Uterine smooth muscle cell (primary cell): ENCODE measurements at places on chromosomes 11 and 22. TPM values are rescaled to one million over a fixed set of nuclear protein-coding genes. Genes with fewer than 3 reads are reported as not detected.

Gene FXYD2
- total RNA-seq: not detected in 2 replicates

Gene EFCAB6
- 0.55 and 3.6 TPM in 2 replicates for total RNA-seq

Gene F2
- 0.12 TPM in 1 of 2 replicates, not detected in the other for total RNA-seq

Gene CLDN5
- 1.1 TPM in 2 replicates for total RNA-seq

Gene C11orf97
- total RNA-seq: not detected in 2 replicates

Gene PICK1
- 6.5 and 12.2 TPM in 2 replicates for total RNA-seq

Gene CSF2RB
- under 0.01 TPM in 1 of 2 replicates, not detected in the other for total RNA-seq

Gene ACCS
- 8.3 and 11.1 TPM in 2 replicates for total RNA-seq

Gene OR6A2
- total RNA-seq: 0.37 and 0.55 TPM in 2 replicates

Gene LDHAL6A
- total RNA-seq: not detected in 2 replicates

Gene FIBIN
- total RNA-seq: 9.4 and 65.4 TPM in 2 replicates

Gene CCDC188
- 1.5 and 2.3 TPM in 2 replicates for total RNA-seq

Gene WEE1
- 39.2 and 63.9 TPM in 2 replicates for total RNA-seq

Gene SLC7A4
- 0.12 and 0.22 TPM in 2 replicates for total RNA-seq

Gene LIF
- 16.5 and 23.8 TPM in 2 replicates for total RNA-seq

Gene TNNT3
- not detected in 2 replicates for total RNA-seq

Gene OR51L1
- 0.12 TPM in 1 of 2 replicates, not detected in the other for total RNA-seq

Gene SNX19
- total RNA-seq: 76.6 and 125 TPM in 2 replicates

Gene KRTAP5-7
- total RNA-seq: 0.11 TPM in 1 of 2 replicates, not detected in the other

Gene PHOX2A
- total RNA-seq: not detected in 2 replicates

Gene VPS37C
- total RNA-seq: 9.6 and 11.5 TPM in 2 replicates

Gene PRPF19
- 39.5 and 57.7 TPM in 2 replicates for total RNA-seq
